ENCODE measurements at places on chromosomes 11 and 22. TPM values are rescaled to one million over a fixed set of nuclear protein-coding genes. Genes with fewer than 3 reads are reported as not detected.

GRCh38 chr22:32661296-32661695, 140.2 kb upstream of the TIMP3 start:
- no peak overlapping the region for H3K4me3 ChIP-seq
- no peaks in the 10 kb centered on the region for H3K27me3 ChIP-seq
- H3K36me3 ChIP-seq: no peaks in the 10 kb centered on the region
- DNase-seq: peak; percentile 89
- peak overlapping the region; percentile 60 for H3K27ac ChIP-seq
- H3K4me1 ChIP-seq: peaks cover 16% of the 10 kb centered on the region

Gene OR51Q1
- total RNA-seq: not detected

DNA sequence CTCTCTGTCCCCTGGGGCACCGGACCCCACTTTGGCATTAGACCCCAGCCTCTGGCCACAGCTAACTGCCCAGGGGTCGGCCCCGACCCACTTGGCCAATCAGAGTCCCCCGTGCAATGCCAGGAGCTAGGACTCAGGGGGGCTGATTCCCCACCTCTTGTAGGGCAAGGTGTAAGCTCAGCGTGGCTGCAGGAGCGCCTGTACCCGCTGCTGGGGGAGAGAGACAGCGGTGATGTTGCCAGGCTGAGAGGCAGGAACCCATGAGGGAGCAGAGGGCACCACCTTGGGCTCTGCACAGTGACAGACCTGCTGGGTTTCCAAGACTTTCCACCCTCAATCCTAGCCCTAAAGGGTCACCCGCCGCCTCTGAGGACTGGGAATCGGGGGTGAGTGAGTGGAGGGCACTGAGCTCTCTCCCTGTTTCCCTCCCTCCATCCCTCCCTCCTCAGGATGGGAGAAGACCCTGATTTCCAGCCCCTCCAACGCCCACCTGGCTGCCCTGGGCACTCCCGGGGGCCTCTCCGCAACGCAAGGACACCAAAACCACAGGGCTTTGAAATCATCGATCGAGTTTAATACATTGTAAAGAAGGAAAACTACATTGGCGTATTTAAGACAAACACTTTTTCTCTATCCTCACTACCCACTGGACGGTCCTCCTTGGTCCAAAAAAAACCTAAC, 128.4 kb downstream of the ARHGAP8 start:
- H3K27ac ChIP-seq: no peak overlapping the region
- H3K4me3 ChIP-seq: no peak overlapping the region
- no peaks in the 10 kb centered on the region for H3K36me3 ChIP-seq
- DNase-seq: no peak
- no peaks in the 10 kb centered on the region for H3K27me3 ChIP-seq

DNA sequence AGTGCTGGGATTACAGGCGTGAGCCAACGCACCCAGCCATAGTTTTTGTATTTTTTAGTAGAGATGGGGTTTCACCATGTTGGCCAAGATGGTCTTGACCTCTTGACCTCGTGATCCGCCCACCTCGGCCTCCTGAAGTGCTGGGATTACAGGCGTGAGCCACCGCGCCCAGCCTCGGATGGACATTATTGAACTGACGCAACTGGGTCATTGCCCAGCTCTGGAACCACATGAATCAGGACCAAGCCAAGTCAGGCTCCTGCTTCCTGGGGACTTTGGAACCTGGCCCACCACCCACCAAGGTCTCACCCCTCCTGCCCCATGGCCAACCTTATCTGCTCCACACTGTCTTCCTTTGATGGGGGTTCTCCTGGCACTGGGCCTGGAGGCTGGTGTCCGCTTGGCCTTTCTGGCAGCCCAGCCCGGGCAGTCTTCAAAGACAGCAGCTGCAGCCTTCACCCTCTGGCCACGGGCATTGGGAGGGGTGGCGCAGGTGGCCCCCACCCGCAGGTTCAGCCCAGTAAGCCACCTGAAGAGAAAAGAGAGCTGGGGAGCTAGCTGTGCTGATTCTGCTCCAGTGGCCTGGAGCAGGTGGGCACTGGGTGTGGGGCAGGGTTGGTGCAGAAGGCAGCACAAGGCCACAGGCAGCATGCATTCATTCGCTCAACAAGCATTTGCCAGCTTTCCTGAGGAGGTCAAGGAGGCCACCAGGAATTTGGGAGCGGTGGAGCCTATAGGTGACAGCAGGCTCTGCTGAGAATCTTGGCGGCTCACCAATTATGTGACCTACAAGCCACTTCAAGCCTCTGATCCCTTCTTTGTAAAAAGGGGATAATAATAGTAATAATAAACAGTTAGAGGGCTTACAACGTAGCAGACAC, 5.7 kb downstream of the CHADL start:
- H3K27me3 ChIP-seq: no peaks in the 10 kb centered on the region
- no peak for DNase-seq
- H3K4me3 ChIP-seq: no peak overlapping the region
- no peaks in the 10 kb centered on the region for H3K4me1 ChIP-seq
- H3K27ac ChIP-seq: no peak overlapping the region
- peaks cover 5% of the 10 kb centered on the region for H3K36me3 ChIP-seq

Gene LGR4
- total RNA-seq: 29.2 TPM

Gene PRAME
- not detected for total RNA-seq

DNA sequence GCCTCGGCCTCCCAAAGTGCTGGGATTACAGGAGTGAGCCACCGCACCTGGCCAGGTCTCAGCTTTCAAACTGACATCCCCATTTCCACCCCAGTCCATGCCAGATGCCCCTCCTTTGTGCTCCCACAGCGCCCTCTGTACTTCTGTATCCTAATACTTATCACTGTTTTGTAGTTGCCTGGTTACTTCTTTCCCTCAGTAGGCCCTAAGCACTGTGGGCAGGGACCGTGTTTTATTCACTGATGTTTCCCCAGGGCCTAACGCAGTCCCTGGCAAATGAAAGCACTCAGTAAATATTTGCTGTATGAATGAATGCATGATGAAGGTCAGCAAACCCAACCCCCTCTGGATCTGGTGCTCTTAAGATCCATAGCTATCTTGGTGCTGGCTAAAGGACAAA, 2.2 kb upstream of the TRIM3 start:
- H3K4me3 ChIP-seq: no peak overlapping the region
- peaks cover 7% of the 10 kb centered on the region for H3K4me1 ChIP-seq
- H3K36me3 ChIP-seq: peaks cover 9% of the 10 kb centered on the region

Gene CDC45
- 2.1 TPM for total RNA-seq

DNA sequence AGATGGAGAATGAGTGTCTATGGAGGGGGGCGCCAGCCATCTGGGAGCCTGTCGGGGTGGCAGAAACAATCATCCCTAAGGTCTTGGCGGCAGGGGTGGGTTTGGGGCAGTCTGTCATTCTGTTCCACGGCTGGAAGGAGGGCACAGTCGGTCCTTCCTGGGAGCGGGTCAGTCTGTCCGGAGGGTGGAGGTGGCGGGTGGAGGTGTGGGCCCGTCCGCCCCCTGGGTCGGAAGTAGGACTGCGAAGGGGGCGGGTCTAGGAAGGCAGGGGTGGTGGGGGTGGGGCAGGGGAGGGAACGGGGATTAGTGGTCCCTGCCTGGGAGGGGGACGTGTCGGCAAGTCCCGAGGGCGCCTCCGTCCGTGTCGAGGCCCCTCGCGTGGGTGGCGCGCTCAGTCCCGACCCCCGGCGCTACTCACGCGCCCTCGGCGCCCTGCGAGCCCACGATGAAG, 461 bp downstream of the TBC1D10A start:
- peak overlapping the region; percentile 79 for H3K27ac ChIP-seq
- peak overlapping the region; percentile 75 for H3K4me3 ChIP-seq
- no peak for DNase-seq
- no peaks in the 10 kb centered on the region for H3K27me3 ChIP-seq
- no peaks in the 10 kb centered on the region for H3K36me3 ChIP-seq
- peaks cover 14% of the 10 kb centered on the region for H3K4me1 ChIP-seq

DNA sequence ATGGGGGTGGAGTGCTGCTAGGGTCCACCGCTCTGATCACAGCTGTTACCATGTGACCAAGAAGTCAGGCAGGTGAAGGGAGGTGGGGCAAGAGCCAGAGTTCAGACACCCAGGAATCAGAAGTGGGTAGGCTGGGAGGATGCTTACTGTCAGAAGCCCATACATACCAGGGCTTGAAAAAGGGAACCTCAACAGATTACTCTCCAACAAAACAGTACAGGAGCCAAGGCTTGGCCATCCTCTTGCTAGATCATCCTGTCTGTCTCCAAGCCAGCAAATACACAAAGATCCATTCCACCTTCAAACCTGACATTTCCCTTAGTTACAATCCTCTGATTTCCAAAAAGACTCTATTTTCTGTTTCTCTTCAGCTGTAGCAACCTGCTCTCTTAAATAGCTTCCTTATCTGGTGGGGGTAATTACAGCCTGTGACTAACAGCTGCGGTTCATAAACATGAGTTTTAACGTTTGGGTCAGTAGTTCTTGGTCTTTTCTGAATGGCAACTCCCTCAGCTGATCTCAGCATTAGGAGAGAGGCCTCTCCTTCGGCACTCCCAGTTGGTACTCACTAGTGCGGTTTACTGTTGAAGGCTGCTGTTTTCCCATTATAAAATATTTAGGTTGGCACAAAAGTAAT, 31.1 kb upstream of the WT1 start:
- H3K27ac ChIP-seq: no peak overlapping the region
- H3K4me1 ChIP-seq: no peaks in the 10 kb centered on the region
- H3K36me3 ChIP-seq: no peaks in the 10 kb centered on the region
- H3K4me3 ChIP-seq: no peak overlapping the region
- no peak for DNase-seq

- no peak for DNase-seq
- no peak overlapping the region for H3K27ac ChIP-seq
- no peaks in the 10 kb centered on the region for H3K4me1 ChIP-seq
- H3K4me3 ChIP-seq: no peak overlapping the region
- H3K27me3 ChIP-seq: no peaks in the 10 kb centered on the region
Observed at GRCh38 chr11:75272821-75273301, 32.3 kb downstream of the TPBGL start.

GRCh38 chr11:115469361-115469760, 34.9 kb downstream of the CADM1 start:
- no peaks in the 10 kb centered on the region for H3K36me3 ChIP-seq
- H3K27me3 ChIP-seq: no peaks in the 10 kb centered on the region

Gene OR5D18
- not detected for total RNA-seq

- H3K4me3 ChIP-seq: no peak overlapping the region
- no peaks in the 10 kb centered on the region for H3K4me1 ChIP-seq
- H3K27ac ChIP-seq: no peak overlapping the region
- no peaks in the 10 kb centered on the region for H3K36me3 ChIP-seq
- no peaks in the 10 kb centered on the region for H3K27me3 ChIP-seq
Observed at GRCh38 chr11:128731041-128731663, 37.3 kb downstream of the FLI1 start.

Gene OR52A5
- not detected for total RNA-seq

DNA sequence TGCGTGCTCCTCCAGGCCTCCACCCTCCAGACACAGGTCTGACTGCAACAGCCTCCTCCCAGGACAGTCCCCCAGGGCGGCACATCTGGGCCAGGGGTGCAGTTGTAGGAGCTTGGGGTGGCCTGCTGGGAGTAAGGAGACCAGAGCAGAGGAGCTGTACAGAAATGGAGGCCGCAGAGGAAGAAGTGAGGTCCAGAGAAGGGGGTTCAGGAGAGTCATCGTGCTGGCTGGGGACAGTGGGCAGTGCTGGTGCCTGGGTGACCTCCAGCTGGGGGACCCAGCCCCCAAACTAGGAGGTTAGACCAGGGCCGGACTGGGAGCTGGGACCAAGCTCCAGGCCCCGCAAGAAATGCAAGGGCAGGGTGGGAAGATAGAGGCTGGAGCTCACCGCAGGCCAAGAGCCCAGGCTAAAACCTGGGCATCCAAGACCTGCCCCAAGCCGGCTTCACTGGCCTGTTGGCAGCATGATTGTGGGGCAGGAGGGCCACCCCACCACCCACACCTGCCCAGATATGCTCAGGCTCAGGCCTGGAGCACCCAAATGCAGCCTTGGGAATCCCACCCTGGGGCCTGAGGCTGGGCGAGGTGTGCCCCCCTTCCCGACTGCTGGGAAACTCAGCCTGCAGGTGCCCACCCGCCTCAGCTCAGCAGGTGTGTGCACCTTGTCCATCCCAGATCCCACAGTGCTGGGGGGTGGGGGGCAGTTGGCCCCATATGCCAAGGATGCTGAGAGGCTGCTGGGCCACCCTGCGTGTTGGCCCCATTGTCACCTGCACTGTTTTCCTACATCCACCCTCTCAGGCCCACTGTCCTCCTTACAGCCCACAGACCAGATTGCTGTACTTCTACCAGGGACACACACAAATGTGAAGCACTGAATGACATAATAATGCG, 96.9 kb downstream of the MORC2 start:
- H3K4me3 ChIP-seq: no peak overlapping the region
- peaks cover 18% of the 10 kb centered on the region for H3K4me1 ChIP-seq
- H3K27ac ChIP-seq: no peak overlapping the region
- no peaks in the 10 kb centered on the region for H3K36me3 ChIP-seq

DNA sequence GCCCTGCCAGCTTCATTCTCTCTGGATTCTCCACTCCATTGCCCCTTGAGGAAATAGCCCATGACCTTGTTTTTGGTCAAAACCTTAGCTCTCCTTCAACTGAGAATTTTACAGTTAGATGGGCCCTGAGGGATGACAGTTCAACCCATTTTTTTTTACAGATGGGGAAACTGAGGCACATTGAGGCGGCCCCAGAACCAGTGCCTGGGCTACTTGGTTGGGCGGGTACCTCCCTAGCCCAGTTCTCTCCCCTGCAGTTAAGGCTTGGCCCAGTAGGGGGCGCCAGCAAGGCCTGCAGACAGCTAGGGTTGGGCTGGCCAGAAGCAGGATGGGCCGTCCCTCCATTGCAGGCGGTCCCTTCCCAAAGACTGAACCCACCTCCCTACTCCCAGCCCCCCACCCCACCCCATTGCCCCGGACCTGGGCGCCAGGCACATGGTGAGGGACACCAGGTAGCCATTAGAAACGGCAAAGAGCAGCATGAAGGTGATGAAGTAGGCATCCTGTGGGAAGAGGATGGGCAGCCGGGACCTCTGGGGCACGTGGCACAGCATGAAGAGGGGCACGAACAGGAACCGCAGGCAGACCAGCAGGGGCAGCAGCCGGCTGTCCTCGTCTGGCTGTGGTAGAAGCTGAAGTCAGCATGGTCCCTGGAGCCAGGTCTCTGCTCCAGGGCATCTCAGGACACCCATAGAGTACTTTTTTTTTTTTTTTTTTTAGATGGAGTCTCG, 7.6 kb downstream of the SLC29A2 start:
- H3K36me3 ChIP-seq: no peaks in the 10 kb centered on the region
- H3K4me3 ChIP-seq: no peak overlapping the region
- no peak overlapping the region for H3K27ac ChIP-seq
- H3K4me1 ChIP-seq: peaks cover 5% of the 10 kb centered on the region

Gene KRTAP5-11
- not detected for total RNA-seq

GRCh38 chr11:34313099-34313517, 44.7 kb downstream of the ABTB2 start:
- DNase-seq: no peak
- H3K36me3 ChIP-seq: no peaks in the 10 kb centered on the region
